Ovary (tissue), 10 donors: ENCODE measurements at places on chromosomes 5 and 9. TPM values are rescaled to one million over a fixed set of nuclear protein-coding genes. Genes with fewer than 3 reads are reported as not detected.

Gene GALNT12
- 2.1 TPM for total RNA-seq

Gene WNT8A
- not detected for total RNA-seq

Gene OR1J2
- not detected for total RNA-seq

Gene SPATA9
- 0.76 TPM for total RNA-seq

Gene PDE8B
- total RNA-seq, result 12.9 TPM

Gene HRCT1
- total RNA-seq, result 8.1 TPM

Gene CKMT2
- total RNA-seq, result 28.3 TPM

Gene CEP120
- 26.4 TPM for total RNA-seq

Gene C1QTNF2
- 3.7 TPM for total RNA-seq

Gene SURF1
- total RNA-seq, result 38.8 TPM

Gene INSL6
- not detected for total RNA-seq

Gene CORO2A
- total RNA-seq, result 1.2 TPM

- H3K4me1 ChIP-seq, result no peaks in the 10 kb centered on the region
- no peak overlapping the region for H3K4me3 ChIP-seq
- H3K36me3 ChIP-seq, result no peaks in the 10 kb centered on the region
- H3K27ac ChIP-seq, result no peak overlapping the region
- no peaks in the 10 kb centered on the region for H3K27me3 ChIP-seq
Measured at GRCh38 chr5:132754947-132755346, 7.7 kb downstream of the CCNI2 start.

DNA sequence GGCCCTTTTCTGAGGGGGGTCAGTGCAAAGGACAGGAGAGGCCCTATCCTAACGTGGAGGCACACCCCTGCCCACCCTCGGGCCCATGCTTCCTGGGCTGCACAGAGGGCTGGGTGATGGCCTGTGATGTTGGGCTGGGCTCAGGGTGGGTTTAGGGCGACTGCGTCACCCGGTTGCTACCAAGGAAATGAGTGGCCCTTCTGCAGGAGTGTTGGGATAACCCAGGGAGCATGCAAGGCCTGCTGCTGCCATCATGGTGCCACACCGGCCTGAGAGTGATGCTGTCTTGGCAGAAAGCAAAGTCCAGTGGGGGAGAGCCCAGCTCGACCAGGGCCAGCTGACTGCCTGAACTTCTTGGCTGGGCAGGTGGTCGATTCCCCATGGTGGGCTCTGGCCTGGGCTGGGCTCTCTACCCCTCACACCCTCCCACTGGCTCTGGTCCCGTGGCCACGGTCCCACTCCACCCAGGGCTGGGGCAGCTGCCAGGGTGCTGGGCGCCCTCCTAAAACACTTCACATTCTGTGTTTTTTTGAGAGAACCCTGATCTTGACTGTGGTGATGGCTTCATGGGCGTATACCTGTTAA is 21.5 kb upstream of the MRNIP start:
- H3K36me3 ChIP-seq, result no peaks in the 10 kb centered on the region
- H3K27ac ChIP-seq, result no peak overlapping the region
- DNase-seq, result no peak
- H3K27me3 ChIP-seq, result no peaks in the 10 kb centered on the region

- H3K4me1 ChIP-seq, result no peaks in the 10 kb centered on the region
- H3K4me3 ChIP-seq, result no peak overlapping the region
- no peaks in the 10 kb centered on the region for H3K27me3 ChIP-seq
- H3K27ac ChIP-seq, result no peak overlapping the region
Measured at GRCh38 chr5:6615034-6615815, 17.6 kb downstream of the NSUN2 start.

DNA sequence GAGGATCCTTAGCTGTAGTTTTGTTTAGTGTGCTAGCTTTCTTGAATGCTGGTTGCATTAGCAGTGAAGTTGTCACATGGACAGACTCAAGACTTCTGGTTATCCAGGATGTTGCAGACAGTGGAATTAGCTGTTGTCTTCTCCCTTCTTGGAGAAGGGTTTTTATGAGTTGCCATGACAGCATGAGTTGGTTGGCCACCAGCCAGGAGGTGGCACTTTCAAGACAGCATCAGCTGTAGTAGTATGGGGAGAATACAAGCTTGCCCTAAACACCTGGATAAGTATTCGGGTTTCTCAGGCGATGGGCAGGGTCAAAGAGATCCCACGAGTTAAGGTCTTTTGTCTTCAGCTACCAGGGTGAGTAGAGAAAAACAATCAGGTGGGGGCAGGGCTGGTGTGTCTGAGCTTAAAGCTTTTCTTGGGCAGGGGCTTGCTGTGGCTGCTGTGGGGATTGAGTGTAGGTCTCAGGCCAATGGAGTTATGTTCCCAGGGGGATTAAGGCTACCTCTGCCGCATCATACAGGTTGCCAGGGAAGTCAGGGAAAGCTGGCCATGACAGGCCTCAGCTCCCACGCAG is 7.7 kb upstream of the C5orf47 start:
- no peaks in the 10 kb centered on the region for H3K4me1 ChIP-seq
- no peak overlapping the region for H3K4me3 ChIP-seq
- H3K27ac ChIP-seq, result no peak overlapping the region
- DNase-seq, result no peak
- no peaks in the 10 kb centered on the region for H3K36me3 ChIP-seq
- H3K27me3 ChIP-seq, result no peaks in the 10 kb centered on the region

GRCh38 chr5:100519075-100519474 is 16.1 kb upstream of the FAM174A start:
- H3K27me3 ChIP-seq, result no peaks in the 10 kb centered on the region
- no peaks in the 10 kb centered on the region for H3K36me3 ChIP-seq
- H3K27ac ChIP-seq, result no peak overlapping the region
- no peak for DNase-seq
- H3K4me3 ChIP-seq, result no peak overlapping the region
- no peaks in the 10 kb centered on the region for H3K4me1 ChIP-seq

GRCh38 chr5:171882118-171882517 is 96.5 kb downstream of the SMIM23 start:
- H3K27me3 ChIP-seq, result no peaks in the 10 kb centered on the region
- no peaks in the 10 kb centered on the region for H3K36me3 ChIP-seq
- H3K27ac ChIP-seq, result no peak overlapping the region

- no peaks in the 10 kb centered on the region for H3K27me3 ChIP-seq
- H3K27ac ChIP-seq, result no peak overlapping the region
- no peak for DNase-seq
- no peak overlapping the region for H3K4me3 ChIP-seq
Measured at GRCh38 chr9:124054582-124055227, 43.1 kb downstream of the LHX2 start.

GRCh38 chr5:159536646-159537045 is 206.4 kb upstream of the IL12B start:
- H3K4me3 ChIP-seq, result no peak overlapping the region
- no peak for DNase-seq
- no peaks in the 10 kb centered on the region for H3K36me3 ChIP-seq

DNA sequence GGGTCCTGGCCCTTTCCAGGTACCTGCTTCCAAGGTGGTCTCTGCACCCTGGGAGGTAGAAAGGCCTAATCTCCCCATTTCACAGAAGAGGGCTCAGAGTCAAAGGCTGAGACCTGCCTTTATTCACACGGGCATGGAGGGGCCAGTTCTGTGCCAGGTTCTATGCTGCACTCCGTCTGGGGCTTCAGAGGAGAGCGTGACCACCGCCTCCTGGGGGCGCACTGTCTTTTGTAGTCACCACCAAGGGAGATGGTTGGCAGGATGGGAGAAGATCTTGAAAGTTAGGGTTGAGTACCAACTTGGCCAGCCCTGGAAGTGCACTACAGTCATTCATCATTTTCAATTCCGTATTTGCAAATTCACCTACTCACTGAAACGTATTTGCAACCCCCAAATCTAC is 23.7 kb upstream of the PRDM12 start:
- no peak overlapping the region for H3K27ac ChIP-seq
- H3K27me3 ChIP-seq, result no peaks in the 10 kb centered on the region
- no peaks in the 10 kb centered on the region for H3K4me1 ChIP-seq
- H3K36me3 ChIP-seq, result no peaks in the 10 kb centered on the region
- no peak for DNase-seq

DNA sequence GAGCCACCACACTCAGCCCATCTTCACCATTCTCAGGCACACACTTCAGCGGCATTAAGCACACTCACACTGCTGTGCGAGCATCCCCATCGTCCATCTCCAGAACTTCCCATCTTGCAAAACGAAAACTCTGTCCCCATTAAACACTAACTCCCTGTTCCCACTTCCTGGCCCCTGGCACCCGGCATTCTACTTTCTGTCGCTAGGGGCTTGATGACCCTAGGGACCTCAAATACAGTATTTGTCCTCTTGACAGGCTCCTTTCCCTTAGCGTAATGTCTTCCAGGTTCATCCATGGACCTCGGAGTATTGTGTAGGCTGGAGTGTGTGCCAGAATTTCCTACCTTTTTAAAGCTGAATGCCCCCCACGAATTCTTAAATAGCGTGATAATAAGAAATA is 14.7 kb upstream of the UBAC1 start:
- no peak overlapping the region for H3K27ac ChIP-seq
- no peak for DNase-seq
- no peaks in the 10 kb centered on the region for H3K27me3 ChIP-seq
- H3K36me3 ChIP-seq, result no peaks in the 10 kb centered on the region

DNA sequence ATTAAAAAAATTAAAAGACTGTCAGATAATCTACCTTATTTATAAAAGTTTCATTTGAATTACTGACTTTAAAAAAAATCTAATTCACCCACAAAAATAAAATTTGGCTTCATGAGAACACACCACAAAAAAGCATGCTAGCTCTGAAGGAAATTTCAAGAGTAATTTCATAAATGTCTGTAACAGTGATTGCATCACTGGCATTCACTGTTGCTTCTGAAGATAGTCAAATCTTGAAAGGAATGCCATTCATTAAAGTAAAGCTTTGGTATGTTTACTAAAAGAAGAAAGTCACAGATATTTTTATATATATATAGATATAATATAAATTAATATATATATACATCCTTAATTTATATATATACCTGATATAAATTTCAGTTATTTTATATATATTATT is 43.4 kb downstream of the NADK2 start:
- no peak overlapping the region for H3K27ac ChIP-seq
- no peak overlapping the region for H3K4me3 ChIP-seq
- no peaks in the 10 kb centered on the region for H3K27me3 ChIP-seq
- DNase-seq, result no peak
- H3K4me1 ChIP-seq, result no peaks in the 10 kb centered on the region

GRCh38 chr5:52870448-52870847 is 82.7 kb downstream of the ITGA1 start:
- DNase-seq, result no peak
- no peaks in the 10 kb centered on the region for H3K27me3 ChIP-seq
- no peaks in the 10 kb centered on the region for H3K4me1 ChIP-seq
- H3K36me3 ChIP-seq, result no peaks in the 10 kb centered on the region
- no peak overlapping the region for H3K27ac ChIP-seq
- no peak overlapping the region for H3K4me3 ChIP-seq

- no peak overlapping the region for H3K4me3 ChIP-seq
- H3K27me3 ChIP-seq, result no peaks in the 10 kb centered on the region
- no peak for DNase-seq
- no peaks in the 10 kb centered on the region for H3K36me3 ChIP-seq
- H3K27ac ChIP-seq, result no peak overlapping the region
Measured at GRCh38 chr5:28512648-28513047, 1474.3 kb upstream of the CDH9 start.

DNA sequence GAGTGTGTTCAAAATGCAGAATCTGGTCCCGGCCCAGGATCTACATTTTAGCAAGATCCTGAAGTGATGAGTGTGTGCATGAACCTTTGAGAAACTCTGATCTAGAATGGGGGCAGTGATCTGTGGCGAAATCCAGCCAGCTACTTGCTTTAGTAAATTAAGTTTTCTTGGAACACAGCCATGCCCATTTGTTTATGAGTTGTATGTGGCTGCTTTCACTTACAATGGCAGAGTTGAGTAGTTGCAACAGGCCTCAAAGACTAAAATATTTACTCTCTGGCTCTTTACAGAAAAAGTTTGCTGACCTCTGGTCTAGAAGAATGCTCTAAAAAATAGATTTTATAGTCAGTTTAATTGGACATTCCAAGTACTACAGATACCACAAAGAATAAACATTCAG is 588.3 kb downstream of the BNC2 start:
- no peak for DNase-seq
- H3K4me1 ChIP-seq, result no peaks in the 10 kb centered on the region
- H3K4me3 ChIP-seq, result no peak overlapping the region
- H3K36me3 ChIP-seq, result no peaks in the 10 kb centered on the region
- H3K27me3 ChIP-seq, result no peaks in the 10 kb centered on the region
- H3K27ac ChIP-seq, result no peak overlapping the region

GRCh38 chr9:121703014-121703734 is 51.7 kb downstream of the DAB2IP start:
- H3K27ac ChIP-seq, result no peak overlapping the region
- no peaks in the 10 kb centered on the region for H3K36me3 ChIP-seq
- no peaks in the 10 kb centered on the region for H3K27me3 ChIP-seq
- peaks cover 22% of the 10 kb centered on the region for H3K4me1 ChIP-seq
- no peak overlapping the region for H3K4me3 ChIP-seq

- DNase-seq, result no peak
- no peak overlapping the region for H3K27ac ChIP-seq
- peaks cover 5% of the 10 kb centered on the region for H3K4me1 ChIP-seq
- H3K36me3 ChIP-seq, result no peaks in the 10 kb centered on the region
- no peaks in the 10 kb centered on the region for H3K27me3 ChIP-seq
Measured at GRCh38 chr5:125336401-125336800, 590.0 kb upstream of the ZNF608 start.

GRCh38 chr9:846852-847251 is 5.4 kb downstream of the DMRT1 start:
- no peaks in the 10 kb centered on the region for H3K4me1 ChIP-seq
- H3K4me3 ChIP-seq, result no peak overlapping the region
- no peak overlapping the region for H3K27ac ChIP-seq
- DNase-seq, result no peak
- H3K27me3 ChIP-seq, result no peaks in the 10 kb centered on the region

GRCh38 chr5:102663749-102664530 is 91.2 kb upstream of the PAM start:
- no peak overlapping the region for H3K27ac ChIP-seq
- no peaks in the 10 kb centered on the region for H3K36me3 ChIP-seq
- no peak for DNase-seq
- H3K4me1 ChIP-seq, result peaks cover 3% of the 10 kb centered on the region
- no peaks in the 10 kb centered on the region for H3K27me3 ChIP-seq

DNA sequence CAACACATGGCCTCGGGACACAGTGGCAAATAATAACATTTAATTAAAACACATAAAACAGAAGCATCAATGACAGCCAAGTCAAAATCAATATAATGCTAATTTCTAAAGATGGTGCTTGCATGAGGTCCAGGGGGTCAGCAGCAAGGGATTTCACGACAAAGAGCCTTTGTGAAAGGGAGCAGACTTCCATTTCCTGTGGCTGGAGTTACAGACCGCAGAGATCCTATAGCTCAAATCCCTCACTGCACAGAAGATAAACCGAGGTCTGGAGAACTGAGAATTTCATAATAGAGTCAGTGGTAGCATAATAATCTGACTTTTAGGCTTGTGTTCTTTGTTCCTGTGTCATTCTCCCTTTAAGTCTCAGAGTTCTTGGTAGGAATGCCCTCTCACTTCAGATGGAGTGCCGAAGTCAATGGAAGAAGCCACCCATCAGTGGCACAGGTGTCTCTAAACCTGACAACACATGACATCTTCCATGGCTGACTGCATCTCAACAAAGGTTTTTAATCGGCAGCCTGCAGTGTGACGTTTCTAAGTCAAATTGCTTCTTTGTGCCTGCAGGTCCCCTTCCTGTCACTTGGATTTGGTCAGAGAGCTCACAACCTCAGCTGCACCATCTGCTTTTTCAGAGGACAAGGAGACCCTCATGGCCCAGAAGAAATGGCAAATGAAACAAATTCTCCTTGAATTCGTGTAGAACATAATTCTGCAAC is 67.4 kb downstream of the CARTPT start:
- H3K36me3 ChIP-seq, result no peaks in the 10 kb centered on the region
- no peaks in the 10 kb centered on the region for H3K4me1 ChIP-seq
- H3K27me3 ChIP-seq, result no peaks in the 10 kb centered on the region
- no peak overlapping the region for H3K4me3 ChIP-seq

- H3K4me1 ChIP-seq, result peaks cover 11% of the 10 kb centered on the region
- H3K27me3 ChIP-seq, result no peaks in the 10 kb centered on the region
- DNase-seq, result no peak
Measured at GRCh38 chr5:156405988-156406387, 79.0 kb downstream of the SGCD start.
